B cell (primary cell): ENCODE measurements at places on chromosomes 11 and 22. TPM values are rescaled to one million over a fixed set of nuclear protein-coding genes. Genes with fewer than 3 reads are reported as not detected.

Gene F2
- not detected in 2 replicates for total RNA-seq

Gene OR8B2
- total RNA-seq = not detected in 2 replicates

Gene ANGPTL5
- total RNA-seq = not detected in 2 replicates

GRCh38 chr11:134543241-134543640, 131.2 kb upstream of the B3GAT1 start:
- DNase-seq = no peak

DNA sequence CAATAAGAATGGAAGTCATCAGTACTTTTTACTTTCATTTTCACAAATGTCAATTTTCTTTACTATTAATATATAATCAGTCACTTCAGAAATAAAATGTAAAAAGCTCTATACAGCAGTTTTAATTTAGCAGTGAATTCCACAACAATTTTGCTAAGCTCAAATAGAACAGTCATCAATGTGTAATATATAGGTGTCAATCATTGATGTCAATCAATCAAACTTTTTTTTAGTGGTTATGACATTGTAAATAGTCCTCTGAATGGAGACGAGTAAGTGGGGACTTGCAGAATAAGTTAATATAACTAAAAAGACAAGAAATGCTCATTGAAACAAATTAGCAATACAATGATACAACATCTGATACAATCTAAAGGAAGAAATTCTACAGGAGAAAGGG, 327.4 kb downstream of the GUCY1A2 start:
- DNase-seq = no peak

DNA sequence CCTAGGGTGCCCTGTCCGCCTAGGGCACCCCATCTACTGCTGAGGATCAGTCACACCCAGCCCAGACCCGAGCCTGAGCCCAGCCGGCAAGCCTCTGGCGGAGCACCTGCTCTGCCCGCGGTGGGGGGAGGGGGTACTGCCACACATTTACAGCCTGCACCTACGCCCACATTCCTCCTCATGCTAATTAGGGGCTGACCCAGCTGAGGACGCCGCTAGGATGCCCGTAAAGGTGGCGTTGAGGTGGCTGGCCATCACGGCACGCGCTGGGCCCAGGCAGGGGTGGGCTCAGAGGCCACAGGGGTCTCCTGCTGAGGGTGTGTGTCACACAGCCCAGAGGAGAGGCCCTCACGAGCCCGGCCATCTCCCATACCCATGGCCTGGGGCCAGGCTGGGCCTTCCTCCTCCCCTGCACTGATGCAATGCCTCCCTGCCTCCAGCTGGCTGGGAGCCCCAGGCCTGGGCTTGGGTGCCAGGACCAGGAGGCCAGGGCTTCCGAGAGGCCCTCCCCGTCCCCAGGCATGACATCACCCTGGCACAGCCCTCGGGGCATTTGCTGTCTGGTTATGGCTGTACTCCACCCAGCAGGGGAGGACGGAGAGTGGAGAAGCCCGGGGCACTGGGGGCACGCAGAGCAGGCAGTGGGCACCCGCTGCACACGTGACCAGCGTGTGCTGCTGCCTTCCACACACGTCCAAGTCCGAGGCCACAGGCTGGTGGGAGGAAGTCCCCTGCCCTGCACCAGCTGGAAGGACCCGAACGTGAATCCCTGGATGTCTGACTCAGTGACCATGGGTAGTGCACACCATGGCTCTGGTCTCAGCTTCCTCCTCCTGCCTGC, 12.7 kb downstream of the DUSP8 start:
- peak; percentile 67 for DNase-seq

- DNase-seq = no peak
Measured at GRCh38 chr11:86184728-86185380, 59.7 kb upstream of the EED start.

DNA sequence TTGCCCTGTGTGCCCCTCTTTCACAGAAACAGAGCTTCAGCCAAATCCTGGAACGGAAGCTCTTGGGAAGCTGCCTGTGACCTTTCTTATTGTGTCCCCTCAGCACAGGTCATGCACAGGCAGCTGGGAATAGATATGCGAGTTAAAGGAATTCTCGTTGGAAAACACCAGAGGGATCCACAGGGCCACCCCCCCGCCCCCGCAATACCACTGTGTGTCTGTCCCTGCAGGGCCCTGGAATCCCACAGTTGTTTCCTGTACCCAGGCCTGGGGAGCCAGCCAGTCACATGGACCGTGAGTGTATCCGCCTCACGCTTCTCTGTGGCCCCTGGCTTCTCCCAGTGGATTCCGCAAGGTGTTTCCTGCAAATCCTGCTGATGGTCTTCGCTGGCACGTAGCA, 29.0 kb downstream of the TIMP3 start:
- DNase-seq = no peak

- DNase-seq = no peak
Measured at GRCh38 chr22:45834241-45834640, 142.7 kb downstream of the WNT7B start.

- peak; percentile 46 for DNase-seq
Measured at GRCh38 chr11:57515332-57516060, at the start of gene SLC43A1. TSS of gene SLC43A1 (minus strand) at chr11:57515702. CDS start at chr11:57514111, 1,591 bp downstream.

DNA sequence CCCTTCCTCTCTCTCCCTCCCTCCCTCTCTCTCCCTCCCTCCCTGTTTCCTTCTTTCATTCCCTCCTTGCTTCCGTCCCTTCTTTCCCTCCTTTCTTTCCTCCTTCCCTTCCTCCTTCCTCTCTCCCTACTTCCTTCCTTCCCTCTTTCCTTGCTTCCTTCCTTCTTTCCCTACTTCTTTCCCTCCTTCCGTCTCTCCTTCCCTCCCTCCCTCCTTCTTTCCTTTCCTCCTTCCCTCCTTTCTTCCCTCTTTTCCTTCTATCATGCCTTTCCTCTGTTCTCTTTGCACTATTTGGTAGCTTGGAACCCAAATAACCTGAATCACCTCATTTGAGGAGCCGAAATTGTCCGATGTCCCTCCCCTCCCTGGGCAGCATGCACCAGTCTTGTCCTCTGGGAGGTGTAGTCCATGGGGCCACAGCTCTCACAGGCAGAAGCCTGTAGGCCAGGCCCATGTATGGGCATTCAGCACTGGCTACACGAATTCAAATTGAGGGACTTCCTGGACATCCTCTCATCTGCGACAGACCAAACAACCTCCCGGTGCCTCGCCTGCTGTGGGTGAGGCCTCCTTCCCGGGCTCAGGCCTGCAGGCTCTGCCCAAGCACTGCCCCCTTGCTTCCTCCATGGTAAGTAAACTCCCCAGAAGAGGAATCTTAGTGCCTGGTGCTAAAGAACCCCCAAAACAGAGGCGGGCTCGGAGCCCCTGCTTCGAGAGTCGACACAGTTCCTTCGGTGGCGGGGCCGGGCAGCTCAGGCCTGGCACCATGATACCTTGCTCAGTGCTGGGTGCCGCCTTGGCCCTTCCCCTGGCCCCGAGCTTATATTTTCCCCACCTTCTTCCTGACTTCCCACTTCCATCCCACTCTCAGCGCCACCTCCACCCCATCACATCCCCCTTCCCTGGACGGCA, 454.1 kb upstream of the CADM1 start:
- no peak for DNase-seq

DNA sequence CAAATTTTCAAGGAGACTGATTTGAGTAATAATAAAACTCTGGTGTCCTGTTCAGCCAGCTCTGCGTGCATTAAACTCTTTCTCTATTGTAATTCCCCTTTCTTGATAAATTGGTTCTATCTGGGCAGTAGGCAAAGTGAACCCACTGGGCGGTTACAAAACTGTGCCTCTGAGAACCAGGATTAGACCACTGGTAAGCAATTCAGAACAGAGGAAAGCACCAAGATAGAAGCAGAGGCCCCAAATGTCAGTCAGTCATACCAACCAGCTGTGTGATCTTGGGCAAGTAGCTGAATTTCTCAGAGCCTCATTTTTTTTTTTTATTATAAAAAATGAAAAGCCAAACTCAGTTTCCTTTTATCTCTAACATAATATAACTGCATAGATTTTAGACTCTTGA, 54.9 kb downstream of the TRIM44 start:
- DNase-seq = no peak

DNA sequence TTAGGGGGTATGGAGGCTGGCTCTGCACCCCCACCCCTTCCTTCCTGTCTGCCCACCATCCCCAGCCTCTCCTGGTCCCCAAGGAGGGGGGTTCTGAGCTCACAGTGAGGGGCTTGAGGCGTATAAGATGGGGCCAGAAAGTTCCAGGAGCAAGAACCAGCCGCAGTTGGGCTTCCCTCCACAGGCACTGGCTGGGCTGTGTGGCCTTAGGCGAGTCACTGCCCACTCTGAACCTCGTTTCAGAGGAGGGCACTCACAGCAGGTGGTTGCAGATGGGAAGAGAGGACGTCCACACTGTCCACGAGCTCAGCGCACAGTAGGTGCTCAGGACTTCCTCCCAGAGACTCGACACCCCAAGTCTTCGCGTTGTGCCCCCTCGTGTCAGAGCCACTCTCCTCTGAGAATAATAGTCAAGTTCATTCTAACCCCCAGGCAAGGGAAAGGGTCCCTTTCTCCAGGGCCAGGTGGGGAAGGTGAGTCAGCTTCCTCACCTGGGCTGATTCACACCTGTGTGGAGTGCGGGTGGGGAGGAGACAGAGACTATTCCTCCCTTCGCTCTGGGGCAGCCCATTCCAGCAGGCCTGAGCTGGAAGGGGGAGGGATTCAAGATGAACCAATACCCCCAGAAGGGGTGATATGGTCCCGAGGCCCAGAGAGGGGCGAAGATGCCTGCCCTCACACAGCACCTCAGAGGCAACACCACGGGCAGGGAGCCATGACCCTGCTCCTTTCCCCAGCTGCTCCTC, 29.3 kb downstream of the RPL3 start:
- no peak for DNase-seq

GRCh38 chr22:20154602-20155187, 3.8 kb upstream of the CCDC188 start:
- DNase-seq = no peak

GRCh38 chr22:32926600-32926999, 125.1 kb downstream of the TIMP3 start:
- peak; percentile 18 for DNase-seq

GRCh38 chr11:35330931-35331330, 88.4 kb downstream of the SLC1A2 start:
- peak; percentile 47 for DNase-seq

DNA sequence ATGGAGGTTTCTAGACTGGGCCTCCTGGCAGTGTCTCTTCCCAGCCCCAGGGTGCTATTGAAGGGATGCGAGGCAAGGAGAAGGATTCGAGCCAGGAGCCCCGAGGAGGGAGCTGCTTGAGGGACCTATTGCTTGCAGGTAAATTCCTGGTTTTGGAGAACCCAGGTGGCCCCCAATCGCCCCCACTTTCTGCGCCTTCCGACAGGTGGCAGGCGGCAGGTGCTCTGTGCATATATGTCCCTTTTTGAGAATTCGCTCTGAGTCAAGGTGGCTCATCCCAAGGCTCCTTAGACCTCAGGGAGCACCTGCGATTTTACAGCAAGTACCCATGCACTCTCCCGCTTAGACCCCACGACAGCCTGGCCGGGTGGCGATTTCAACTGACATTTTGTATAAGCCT, 40.3 kb upstream of the SHISAL1 start:
- DNase-seq = no peak

- DNase-seq = no peak
Measured at GRCh38 chr11:17066691-17067090, 10.8 kb downstream of the RPS13 start.

- peak; percentile 29 for DNase-seq
Measured at GRCh38 chr11:125091247-125091876, 20.1 kb downstream of the TMEM218 start.

- no peak for DNase-seq
Measured at GRCh38 chr11:29309992-29310391, 706.8 kb downstream of the KCNA4 start.

DNA sequence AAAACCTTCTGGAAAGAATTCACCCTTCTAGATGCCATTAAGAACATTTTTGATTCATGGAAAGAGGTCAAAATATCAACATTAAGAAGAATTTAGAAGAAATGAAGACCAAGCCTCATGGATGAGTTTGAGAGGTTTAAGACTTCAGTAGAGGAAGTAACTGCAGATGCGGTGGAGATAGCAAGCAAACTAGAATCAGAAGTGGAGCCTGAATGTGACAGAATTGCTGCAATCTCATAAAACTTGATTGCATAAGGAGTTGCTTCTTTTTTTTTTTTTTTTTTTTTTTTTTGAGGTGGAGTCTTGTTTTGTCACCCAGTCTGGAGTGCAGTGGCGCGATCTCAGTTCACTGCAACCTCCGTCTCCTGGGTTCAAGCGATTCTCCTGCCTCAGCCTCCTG, 51.6 kb downstream of the MS4A13 start:
- DNase-seq = no peak

DNA sequence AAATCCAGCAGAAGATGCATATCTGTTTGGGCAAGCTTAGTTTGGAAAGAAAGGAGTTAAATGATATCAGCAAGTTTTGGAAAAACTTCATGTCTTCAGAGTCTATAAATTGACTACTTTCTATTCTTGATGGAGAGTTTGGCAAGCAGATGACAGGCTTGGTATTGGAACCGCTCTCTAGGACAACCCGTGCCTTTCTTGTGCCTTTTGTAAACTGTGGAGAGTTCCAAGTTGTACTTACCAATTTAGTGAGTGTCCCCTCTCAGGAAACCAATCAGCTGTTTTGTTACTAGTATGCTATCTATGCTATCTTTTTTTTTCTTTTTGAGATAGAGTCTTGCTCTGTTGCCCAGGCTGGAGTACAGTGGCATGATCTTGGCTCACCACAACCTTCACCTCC, 43.7 kb upstream of the CTTN start:
- no peak for DNase-seq
